ENCODE measurements at places on chromosomes 5 and 9. TPM values are rescaled to one million over a fixed set of nuclear protein-coding genes. Genes with fewer than 3 reads are reported as not detected.

DNA sequence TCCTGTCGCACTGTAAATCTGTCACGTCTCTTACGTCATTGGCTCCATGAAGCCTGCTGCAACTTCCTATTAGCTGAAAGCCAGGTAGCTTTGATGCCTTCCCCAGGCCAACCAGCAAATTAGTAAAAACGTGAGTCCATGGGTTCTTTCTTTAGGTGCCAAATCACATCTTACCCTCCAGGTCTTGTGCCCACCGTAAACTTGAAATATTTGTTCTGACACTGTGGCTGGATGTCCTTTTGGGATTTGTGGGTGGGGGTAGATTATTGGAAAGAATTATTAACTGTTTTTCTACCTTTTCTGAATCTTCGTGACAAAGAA is 172.8 kb downstream of the NR3C1 start:
- no peaks in the 10 kb centered on the region for H3K36me3 ChIP-seq
- no peaks in the 10 kb centered on the region for H3K27me3 ChIP-seq
- no peak overlapping the region for H3K27ac ChIP-seq
- no peak for DNase-seq
- H3K4me1 ChIP-seq: peaks cover 12% of the 10 kb centered on the region
- no peak overlapping the region for H3K4me3 ChIP-seq

DNA sequence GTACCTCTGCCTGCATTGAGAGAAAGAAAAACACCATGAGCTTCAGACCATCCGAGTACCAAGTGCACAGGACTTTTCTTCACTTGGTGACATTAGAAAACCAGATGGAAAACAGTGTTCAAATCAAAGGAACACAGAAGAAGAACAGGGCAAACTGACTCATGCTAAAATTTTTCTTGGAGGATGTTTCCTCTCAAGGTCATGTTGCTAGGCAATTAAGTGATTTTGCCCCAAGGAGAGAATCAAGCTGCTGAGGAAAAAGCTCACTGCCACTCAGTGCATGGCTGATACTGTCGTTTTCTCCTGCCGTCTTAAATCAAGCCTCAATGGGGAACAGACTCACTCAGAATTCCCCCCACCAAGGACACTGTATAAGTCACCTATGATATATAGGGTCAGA is 57.9 kb upstream of the SIMC1 start:
- no peaks in the 10 kb centered on the region for H3K27me3 ChIP-seq
- peaks cover 7% of the 10 kb centered on the region for H3K4me1 ChIP-seq
- H3K4me3 ChIP-seq: no peak overlapping the region
- H3K36me3 ChIP-seq: no peaks in the 10 kb centered on the region
- no peak overlapping the region for H3K27ac ChIP-seq

GRCh38 chr5:128498844-128499455 is 39.1 kb downstream of the FBN2 start:
- H3K27ac ChIP-seq: no peak overlapping the region
- H3K4me1 ChIP-seq: peaks cover 4% of the 10 kb centered on the region
- no peak overlapping the region for H3K4me3 ChIP-seq
- DNase-seq: peak; percentile 79
- H3K27me3 ChIP-seq: no peaks in the 10 kb centered on the region

GRCh38 chr5:20098694-20099093 is 110.7 kb upstream of the CDH18 start:
- H3K4me1 ChIP-seq: no peaks in the 10 kb centered on the region
- DNase-seq: no peak
- H3K36me3 ChIP-seq: no peaks in the 10 kb centered on the region
- no peak overlapping the region for H3K4me3 ChIP-seq
- H3K27ac ChIP-seq: no peak overlapping the region

DNA sequence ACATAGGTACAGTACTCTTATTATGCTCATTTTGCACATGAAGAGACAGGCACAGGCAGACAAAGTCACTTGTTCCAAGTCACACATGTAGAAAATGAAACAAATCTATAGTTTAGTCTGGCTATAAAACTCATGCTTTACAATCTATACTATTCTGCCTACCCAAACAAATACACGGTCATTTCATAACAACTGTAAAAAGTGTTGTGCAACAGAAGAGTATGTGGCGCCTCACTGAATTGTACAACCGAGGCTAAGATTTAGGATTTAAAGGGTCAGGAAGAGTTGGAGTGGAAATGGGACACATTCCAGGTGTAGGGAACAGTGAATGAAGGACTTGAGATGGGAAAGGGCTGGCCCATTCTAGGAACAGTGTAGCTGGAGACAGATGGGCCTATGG is 82.9 kb upstream of the TRIO start:
- H3K4me3 ChIP-seq: no peak overlapping the region
- no peaks in the 10 kb centered on the region for H3K36me3 ChIP-seq

DNA sequence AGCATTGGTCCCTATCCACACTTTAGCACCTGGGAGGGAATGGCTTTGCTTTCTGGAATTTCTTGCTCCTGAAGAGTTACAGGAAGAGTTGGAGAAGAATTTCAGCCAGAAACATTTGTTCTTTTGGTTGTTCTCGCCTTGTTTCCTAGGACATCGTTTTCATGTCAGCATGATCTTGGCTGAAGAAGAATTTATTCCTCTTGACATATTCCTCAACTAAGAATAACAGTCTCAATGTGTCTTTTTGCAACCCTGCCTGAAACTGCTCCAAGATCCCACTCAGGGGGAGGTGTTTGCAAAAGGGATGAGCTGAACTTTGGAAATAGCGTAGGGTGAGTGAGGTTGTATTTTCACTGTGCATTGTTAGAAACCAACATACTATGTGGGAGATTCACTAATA is 26.1 kb downstream of the MAMDC2 start:
- no peaks in the 10 kb centered on the region for H3K27me3 ChIP-seq
- H3K4me3 ChIP-seq: no peak overlapping the region
- H3K36me3 ChIP-seq: no peaks in the 10 kb centered on the region
- H3K4me1 ChIP-seq: no peaks in the 10 kb centered on the region

GRCh38 chr9:77891128-77891800 is 140.3 kb downstream of the GNAQ start:
- no peak for DNase-seq
- no peak overlapping the region for H3K4me3 ChIP-seq
- H3K27ac ChIP-seq: no peak overlapping the region

FUT7 gene
- total RNA-seq: not detected

TSPAN17 gene
- total RNA-seq: 35.3 TPM

- H3K27me3 ChIP-seq: no peaks in the 10 kb centered on the region
- H3K36me3 ChIP-seq: no peaks in the 10 kb centered on the region
- H3K4me1 ChIP-seq: peaks cover 3% of the 10 kb centered on the region
- H3K27ac ChIP-seq: no peak overlapping the region
- no peak overlapping the region for H3K4me3 ChIP-seq
- no peak for DNase-seq
Measured at GRCh38 chr9:87310827-87311523, 186.7 kb upstream of the DAPK1 start.

- H3K27ac ChIP-seq: no peak overlapping the region
- H3K27me3 ChIP-seq: no peaks in the 10 kb centered on the region
- no peak overlapping the region for H3K4me3 ChIP-seq
- no peak for DNase-seq
- peaks cover 2% of the 10 kb centered on the region for H3K4me1 ChIP-seq
Measured at GRCh38 chr5:132181011-132181629, 46.5 kb downstream of the P4HA2 start.

SHOC1 gene
- total RNA-seq: not detected

PCDHGB3 gene
- total RNA-seq: 5.9 TPM

SOX30 gene
- not detected for total RNA-seq

GRCh38 chr5:155735388-155735787 is 591.6 kb upstream of the SGCD start:
- no peaks in the 10 kb centered on the region for H3K4me1 ChIP-seq
- H3K27ac ChIP-seq: no peak overlapping the region
- H3K4me3 ChIP-seq: no peak overlapping the region
- no peaks in the 10 kb centered on the region for H3K36me3 ChIP-seq
- H3K27me3 ChIP-seq: peaks cover 4% of the 10 kb centered on the region

DNA sequence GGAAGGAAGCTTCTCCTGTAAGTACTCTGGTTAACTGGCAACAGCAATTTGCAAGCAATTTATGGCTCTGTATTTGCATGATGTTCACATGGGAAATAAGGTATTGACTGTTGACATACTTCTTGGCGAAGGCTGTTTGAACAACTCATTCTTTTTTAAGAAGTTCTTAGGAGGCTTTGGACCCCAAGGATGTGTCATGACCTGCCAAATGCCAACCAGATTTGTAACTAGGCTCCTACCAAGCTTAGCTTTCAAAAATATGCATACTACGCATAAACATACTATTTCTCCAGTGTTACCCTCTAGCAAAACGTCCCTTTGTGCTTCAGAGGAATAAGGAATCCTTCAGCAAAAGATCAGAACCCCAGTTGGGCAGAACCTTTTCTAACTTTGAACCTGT is 165.2 kb upstream of the MSX2 start:
- H3K36me3 ChIP-seq: no peaks in the 10 kb centered on the region
- H3K27ac ChIP-seq: peak overlapping the region; percentile 93
- H3K4me1 ChIP-seq: peaks cover 12% of the 10 kb centered on the region
- no peak overlapping the region for H3K4me3 ChIP-seq
- DNase-seq: peak; percentile 89

DNA sequence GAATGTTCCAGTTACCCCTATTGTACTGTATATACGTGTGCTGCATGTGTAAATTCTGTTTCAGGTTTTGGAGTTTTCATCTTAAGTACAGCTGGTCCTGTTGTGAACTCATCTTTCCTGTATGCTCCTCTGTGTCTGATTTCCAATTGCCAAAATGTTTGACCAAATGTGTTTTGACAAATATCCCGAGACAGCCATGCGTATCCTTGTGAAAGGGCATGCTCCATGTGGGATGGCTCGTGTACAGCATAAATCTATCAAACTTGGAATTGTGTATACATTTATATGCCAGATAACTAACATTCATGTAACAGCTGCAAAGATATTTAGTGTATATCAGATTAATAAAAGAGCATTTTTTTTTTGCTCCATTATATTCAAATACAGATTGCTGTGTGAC is 69.5 kb upstream of the IQGAP2 start:
- no peak overlapping the region for H3K27ac ChIP-seq
- H3K36me3 ChIP-seq: no peaks in the 10 kb centered on the region
- H3K4me1 ChIP-seq: no peaks in the 10 kb centered on the region
- DNase-seq: no peak
- peaks cover 5% of the 10 kb centered on the region for H3K27me3 ChIP-seq
- no peak overlapping the region for H3K4me3 ChIP-seq

PCDHB16 gene
- total RNA-seq: 0.18 TPM

PCDHA3 gene
- total RNA-seq: under 0.01 TPM

- no peaks in the 10 kb centered on the region for H3K27me3 ChIP-seq
- H3K4me3 ChIP-seq: no peak overlapping the region
- H3K4me1 ChIP-seq: peaks cover 40% of the 10 kb centered on the region
- peak; percentile 55 for DNase-seq
- no peak overlapping the region for H3K27ac ChIP-seq
- no peaks in the 10 kb centered on the region for H3K36me3 ChIP-seq
Measured at GRCh38 chr5:119327018-119327417, 28.8 kb upstream of the TNFAIP8 start.

GRCh38 chr5:54184806-54185205 is 125.6 kb downstream of the ARL15 start:
- H3K4me3 ChIP-seq: no peak overlapping the region
- peaks cover 2% of the 10 kb centered on the region for H3K4me1 ChIP-seq
- H3K27me3 ChIP-seq: no peaks in the 10 kb centered on the region
- H3K27ac ChIP-seq: no peak overlapping the region
- DNase-seq: no peak

- no peak overlapping the region for H3K27ac ChIP-seq
- H3K4me3 ChIP-seq: no peak overlapping the region
- H3K27me3 ChIP-seq: no peaks in the 10 kb centered on the region
- peaks cover 73% of the 10 kb centered on the region for H3K36me3 ChIP-seq
- no peak for DNase-seq
Measured at GRCh38 chr5:14415024-14415697, 166.4 kb upstream of the OTULINL start.

DNA sequence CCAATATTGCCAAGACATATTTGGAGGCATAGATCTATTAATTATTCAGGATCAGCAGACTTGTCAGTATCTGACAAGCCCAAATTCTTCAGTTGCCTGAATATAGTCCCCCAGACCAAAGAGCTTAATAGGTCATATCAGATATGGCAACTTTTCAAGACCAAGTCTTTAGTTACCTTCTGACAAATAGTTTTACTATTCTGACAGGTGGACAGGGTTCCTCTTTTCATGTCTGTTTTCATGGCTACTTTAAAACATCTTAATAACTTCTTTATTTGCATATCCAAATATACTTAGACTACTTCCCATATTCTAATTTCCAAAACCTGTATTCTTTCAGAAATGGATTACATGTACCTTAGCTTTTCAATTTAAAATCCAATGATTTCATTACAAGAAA is 65.4 kb downstream of the AUH start:
- no peaks in the 10 kb centered on the region for H3K27me3 ChIP-seq
- DNase-seq: no peak
- peaks cover 20% of the 10 kb centered on the region for H3K36me3 ChIP-seq
- no peak overlapping the region for H3K4me3 ChIP-seq
- H3K4me1 ChIP-seq: peaks cover 3% of the 10 kb centered on the region
- no peak overlapping the region for H3K27ac ChIP-seq

IFNB1 gene
- not detected for total RNA-seq

- H3K4me1 ChIP-seq: no peaks in the 10 kb centered on the region
- DNase-seq: no peak
- no peaks in the 10 kb centered on the region for H3K36me3 ChIP-seq
- no peak overlapping the region for H3K4me3 ChIP-seq
Measured at GRCh38 chr9:120080849-120081248, 499.1 kb downstream of the CDK5RAP2 start.

OR1J2 gene
- not detected for total RNA-seq

PROB1 gene
- total RNA-seq: under 0.01 TPM

RNF130 gene
- 12.5 TPM for total RNA-seq

DNA sequence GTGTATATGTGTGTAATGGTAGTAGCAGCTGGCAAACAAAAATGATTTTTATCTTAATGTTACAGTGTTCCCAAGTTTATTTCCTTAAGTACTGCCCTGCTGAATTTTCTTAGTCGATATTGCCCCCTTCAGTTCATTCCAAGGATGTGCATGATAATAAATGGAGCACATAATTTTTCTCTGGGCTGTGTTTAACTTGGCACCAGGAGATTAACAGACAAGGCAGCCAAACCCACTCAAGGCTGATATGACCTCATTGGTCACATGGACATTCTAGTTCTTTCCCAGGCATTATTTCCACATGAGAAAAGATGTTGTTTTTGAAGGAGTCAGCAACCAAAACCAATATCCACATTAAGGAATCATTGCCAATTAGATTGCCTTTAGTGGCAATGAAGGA is 61.8 kb downstream of the COX7C start:
- H3K4me1 ChIP-seq: no peaks in the 10 kb centered on the region
- peak; percentile 87 for DNase-seq
- H3K4me3 ChIP-seq: no peak overlapping the region
- H3K27ac ChIP-seq: no peak overlapping the region
- no peaks in the 10 kb centered on the region for H3K27me3 ChIP-seq
- H3K36me3 ChIP-seq: no peaks in the 10 kb centered on the region

NSUN2 gene
- 55.5 TPM for total RNA-seq

- no peak for DNase-seq
- H3K4me1 ChIP-seq: no peaks in the 10 kb centered on the region
- no peak overlapping the region for H3K4me3 ChIP-seq
- no peaks in the 10 kb centered on the region for H3K36me3 ChIP-seq
- no peak overlapping the region for H3K27ac ChIP-seq
Measured at GRCh38 chr9:23278561-23278960, 547.5 kb downstream of the ELAVL2 start.

GRCh38 chr5:107672211-107673038 is 1.7 kb upstream of the EFNA5 start:
- no peaks in the 10 kb centered on the region for H3K36me3 ChIP-seq
- no peaks in the 10 kb centered on the region for H3K4me1 ChIP-seq
- no peak overlapping the region for H3K27ac ChIP-seq
- H3K4me3 ChIP-seq: peak overlapping the region; percentile 52
